NCI-H774 (cell line): ENCODE measurements at places on chromosomes 2 and 18.

- no peak for DNase-seq
Measured at GRCh38 chr2:129297430-129297829, 682.0 kb upstream of the RAB6C start.

DNA sequence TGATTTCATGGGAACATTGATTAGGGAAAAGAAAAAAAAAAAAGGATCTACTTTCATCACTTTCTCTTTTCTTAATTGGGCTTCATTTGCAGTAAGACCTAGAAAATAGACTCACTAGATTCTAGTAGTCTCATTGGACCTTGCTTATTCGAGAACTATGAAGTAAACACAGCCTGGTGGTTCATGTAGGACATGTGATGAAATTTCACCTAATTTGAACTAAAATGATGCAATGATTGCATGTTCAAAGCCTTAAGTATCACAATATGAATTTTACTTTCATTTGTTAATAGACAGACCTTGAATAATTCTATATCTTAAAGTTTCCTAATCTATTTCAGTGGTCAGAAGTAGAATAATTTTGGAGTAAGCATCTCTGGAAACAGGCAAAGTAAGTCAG is 688.9 kb upstream of the NRXN1 start:
- no peak for DNase-seq

DNA sequence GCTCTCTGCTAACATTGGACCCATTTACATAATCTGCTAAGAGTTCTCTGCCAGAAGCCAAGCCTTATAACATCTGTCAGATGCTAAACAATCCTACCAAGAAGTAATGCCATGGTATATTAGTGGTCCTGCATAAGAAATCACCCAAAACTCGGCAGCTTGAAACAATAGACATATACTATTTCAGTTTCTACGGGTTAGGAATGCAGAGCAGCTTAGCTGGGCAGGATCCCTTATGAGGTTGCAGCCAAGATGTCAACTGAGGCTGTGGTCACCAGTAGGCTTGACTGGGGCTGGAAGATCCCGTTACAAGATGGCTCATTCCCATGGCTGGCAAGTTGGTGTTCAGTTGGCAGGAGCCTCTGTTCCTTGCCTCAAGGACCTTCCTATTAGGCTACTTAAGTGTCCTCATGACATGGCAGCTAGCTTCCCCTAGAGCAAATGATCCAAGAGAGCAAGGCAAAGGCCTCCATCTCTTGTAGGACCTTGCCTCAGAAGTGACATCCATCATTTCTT is 25.1 kb upstream of the SOS1 start:
- DNase-seq: no peak

DNA sequence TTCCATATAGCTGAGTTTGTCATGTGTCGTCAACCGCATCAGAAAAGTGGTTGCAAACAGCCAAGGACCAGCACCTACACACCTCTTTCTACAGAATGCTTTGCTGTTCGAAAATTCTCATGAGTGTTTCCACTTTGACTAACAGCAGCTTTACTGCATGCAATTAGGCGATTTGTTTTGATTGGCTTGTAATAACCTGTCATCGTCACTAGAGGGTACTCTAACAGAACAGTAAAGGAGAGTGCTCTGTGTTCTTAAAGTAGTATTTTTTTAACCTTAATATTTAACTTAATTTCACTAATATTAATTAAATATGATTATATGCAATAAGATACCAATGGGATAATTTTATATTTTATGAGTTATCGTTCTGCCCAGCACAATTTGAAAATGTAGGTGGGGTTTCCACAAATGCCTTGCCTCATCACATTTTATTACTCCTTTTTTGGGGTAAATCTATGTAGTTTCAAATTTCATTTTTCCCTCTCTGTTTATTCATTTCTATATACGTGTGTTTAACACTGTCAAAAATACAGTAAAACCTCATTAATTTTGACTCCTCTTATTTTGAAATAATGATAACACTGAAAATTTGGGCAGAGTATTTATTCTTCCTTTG is 502.2 kb downstream of the NRXN1 start:
- peak; percentile 35 for DNase-seq

GRCh38 chr2:167908786-167909185 is 338.6 kb downstream of the STK39 start:
- no peak for DNase-seq

- no peak for DNase-seq
Measured at GRCh38 chr2:232308986-232309385, 69.6 kb upstream of the ALPP start.

GRCh38 chr18:3689986-3690763 is 240.2 kb downstream of the TGIF1 start:
- DNase-seq: no peak

DNA sequence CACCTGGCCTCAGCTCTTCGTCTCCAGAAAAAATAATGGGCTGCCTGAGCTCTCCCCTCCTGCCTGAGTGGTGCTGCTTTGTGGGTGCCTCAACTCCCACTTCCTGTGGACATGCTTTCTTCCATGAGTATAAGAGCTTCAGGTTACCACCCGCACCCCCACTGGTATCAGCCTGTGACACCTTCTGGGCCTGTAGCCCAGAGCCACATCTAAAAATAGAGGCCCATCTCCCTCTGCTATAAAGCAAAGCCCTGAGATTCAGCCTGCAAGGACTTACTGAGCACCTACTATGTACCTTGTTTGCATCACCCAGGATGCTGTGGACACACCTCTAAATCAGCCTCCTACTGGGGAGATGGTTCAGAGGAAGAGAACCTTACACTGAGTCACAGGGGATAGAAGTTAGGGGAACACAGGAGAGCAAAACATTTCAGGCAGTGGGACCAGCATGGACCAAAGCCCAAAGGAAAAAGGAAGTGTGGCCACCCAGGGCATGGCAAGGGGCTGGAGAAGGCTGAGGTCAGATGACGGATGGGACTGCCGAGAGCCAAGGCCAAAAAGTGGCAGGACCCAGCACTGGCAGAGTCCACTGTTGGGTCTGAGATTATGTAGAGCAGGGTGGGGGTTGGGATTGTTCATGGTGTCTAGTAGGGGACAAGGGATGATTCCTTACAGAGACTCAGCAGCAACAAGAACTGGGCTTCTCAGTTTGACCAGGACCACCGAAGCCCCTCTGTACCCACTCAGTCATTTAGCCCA is 123.7 kb upstream of the PPP1CB start:
- DNase-seq: no peak

- DNase-seq: no peak
Measured at GRCh38 chr2:80737047-80737446, 432.5 kb upstream of the LRRTM1 start.
